ENCODE measurements at places on chromosomes 5 and 9.

DNA sequence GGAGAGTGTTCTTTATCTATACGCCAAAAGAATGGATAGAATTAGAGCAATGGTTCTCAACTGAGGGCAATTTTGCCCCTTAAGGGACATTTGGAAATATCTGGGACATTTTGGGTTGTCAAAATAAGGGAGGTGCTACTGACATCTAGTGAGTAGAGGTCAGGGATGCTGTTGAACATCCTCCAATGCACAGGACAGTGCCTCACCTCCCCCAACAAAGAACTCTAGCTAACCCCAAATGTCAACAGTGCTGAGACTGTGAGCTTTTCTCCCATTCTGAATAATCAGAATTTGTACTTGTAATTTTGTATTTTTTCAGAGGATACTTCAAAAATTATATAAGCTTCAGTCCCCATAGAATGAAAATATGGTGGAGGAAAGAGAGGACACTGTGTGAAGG, 8.6 kb upstream of the SMC5 start:
- no peak for DNase-seq

DNA sequence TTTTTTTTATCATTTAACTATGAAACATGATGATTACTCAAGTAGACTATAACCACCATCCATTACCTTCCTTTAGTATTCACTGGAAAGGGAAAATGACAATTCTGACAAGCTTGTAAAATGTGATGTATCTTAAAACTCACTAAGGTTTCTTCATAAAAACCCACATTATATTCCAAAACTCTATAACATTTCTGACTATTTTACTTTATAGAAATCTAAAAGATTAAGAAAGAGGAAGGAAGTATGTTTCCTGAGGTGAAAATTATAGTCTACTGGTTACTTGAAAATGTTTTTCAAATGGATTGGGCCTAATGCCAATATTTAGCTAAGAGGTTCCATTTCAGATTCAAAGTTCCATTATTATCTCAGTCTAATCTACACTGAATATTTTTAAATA, 1982.2 kb upstream of the C9orf72 start:
- no peak for DNase-seq

DNA sequence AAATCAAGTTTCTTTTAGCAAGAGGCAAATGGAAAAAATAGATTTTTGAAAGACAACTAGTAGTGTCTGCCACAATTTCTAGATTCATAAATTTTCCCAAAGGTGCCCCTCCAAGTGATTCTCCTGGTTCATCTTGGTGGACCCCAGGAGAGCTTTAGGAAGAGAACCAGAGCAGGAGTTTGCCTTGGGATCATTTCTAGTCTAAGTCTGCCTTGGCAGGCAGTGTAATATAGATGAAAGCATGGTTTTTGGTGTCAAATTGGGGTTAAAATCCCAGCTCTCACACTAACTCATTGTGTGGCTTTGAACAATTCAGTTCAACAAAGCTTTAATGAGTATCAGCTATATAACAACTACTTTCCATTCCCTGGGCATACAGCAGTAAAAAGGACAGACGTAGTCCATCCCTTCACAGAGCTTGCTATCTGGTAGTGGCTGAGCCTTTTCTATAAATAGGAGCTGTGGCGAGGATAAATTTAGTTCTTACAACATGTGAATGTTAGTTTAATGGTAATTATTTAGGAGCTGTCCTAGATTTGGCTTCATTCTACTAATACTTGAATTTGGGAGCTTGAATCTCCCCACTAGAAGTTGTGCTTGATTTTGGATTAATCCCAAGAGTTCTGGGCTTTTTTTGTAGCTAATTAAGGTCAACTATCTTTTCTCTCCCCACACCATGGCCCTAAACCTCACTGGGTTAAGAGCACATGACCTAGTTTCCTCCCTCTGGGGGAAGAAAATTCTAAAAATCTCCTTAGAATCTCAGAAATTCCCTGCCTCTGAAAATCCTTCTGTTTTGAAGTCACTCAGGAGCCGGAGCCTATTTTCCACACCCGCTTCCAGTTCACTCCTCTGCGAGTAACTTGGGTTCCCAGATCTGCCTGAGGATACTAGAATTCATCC, 197.8 kb downstream of the PCSK1 start:
- DNase-seq: no peak

DNA sequence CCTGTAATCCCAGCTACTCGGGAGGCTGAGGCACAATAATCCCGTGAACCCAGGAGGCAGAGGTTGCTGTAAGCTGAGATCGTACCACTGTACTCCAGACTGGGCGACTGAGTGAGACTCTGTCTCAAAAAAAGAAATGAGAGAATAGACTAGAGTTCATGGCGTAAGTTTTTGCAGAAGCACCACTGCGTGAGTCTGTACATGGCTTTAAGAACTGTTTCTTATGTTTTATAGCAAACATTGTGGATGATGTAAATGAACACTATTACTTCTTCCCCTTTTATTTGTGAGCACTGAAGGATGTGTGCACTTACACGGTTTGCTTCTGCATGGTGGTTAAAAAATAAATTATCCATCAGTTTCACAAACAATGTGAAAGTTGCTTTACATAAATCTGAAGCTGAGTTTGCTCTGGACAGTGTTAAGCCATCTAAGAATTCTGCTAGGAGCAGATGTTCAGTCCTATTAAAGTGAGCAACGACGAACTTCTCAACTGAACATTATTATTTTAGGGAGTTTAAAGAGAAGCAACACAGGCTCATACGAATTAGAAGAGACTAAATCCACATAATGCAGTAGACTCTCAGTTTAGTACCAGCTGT, 52.5 kb downstream of the ZFAND5 start:
- DNase-seq: no peak
